Muscle of leg (tissue), 16 donors: ENCODE measurements at places on chromosomes 3 and 15. TPM values are rescaled to one million over a fixed set of nuclear protein-coding genes. Genes with fewer than 3 reads are reported as not detected.

XIRP1 gene
- total RNA-seq: 79.4 TPM

- DNase-seq: peak; percentile 84
- no peak overlapping the region for H3K27ac ChIP-seq
- no peaks in the 10 kb centered on the region for H3K27me3 ChIP-seq
- no peak overlapping the region for H3K4me3 ChIP-seq
- H3K4me1 ChIP-seq: no peaks in the 10 kb centered on the region
- H3K36me3 ChIP-seq: no peaks in the 10 kb centered on the region
These were observed 88.8 kb upstream of the ABI3BP start for GRCh38 chr3:101081999-101082398.

DNA sequence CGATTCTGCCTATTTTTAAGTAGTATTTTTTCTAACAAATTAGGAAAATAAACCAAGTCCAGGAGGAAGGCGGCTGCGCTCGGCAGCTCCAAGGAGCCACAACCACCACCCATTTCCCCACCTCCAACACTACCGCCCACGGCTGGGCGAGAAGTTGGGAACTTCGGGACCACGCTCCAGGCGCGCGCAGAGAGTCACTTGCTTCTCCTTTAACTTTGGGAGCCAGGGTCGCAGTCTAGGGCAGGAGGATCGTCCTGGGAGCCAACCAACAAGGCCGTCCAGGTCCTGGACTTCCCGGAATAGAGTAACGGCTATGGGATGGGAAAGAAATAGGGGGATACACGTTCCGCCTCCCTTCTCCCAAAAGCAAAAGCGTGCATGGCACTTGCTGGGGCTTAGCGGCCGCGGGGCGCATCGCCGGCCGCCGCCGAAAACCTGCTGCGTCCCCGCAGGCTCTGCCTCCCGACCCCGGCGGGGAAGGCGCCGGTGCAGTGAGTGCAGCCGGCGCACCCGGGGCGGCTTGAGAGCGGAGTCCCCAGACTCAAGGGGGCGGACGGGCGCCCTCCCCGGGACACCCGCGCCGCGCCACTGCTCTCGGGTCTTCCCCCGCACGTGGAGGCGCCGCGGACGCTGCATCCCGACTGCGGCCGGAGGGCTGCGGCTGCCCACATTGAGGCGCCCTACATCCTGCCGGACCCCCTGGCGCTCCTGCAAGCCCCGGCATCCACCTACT is 699 bp downstream of the MEGF11 start:
- peaks cover 22% of the 10 kb centered on the region for H3K4me1 ChIP-seq
- no peaks in the 10 kb centered on the region for H3K36me3 ChIP-seq
- peak overlapping the region; percentile 42 for H3K4me3 ChIP-seq

GRCh38 chr15:30882849-30883433 is 20.8 kb upstream of the FAN1 start:
- no peak overlapping the region for H3K4me3 ChIP-seq
- H3K27ac ChIP-seq: no peak overlapping the region
- no peaks in the 10 kb centered on the region for H3K27me3 ChIP-seq

PBRM1 gene
- total RNA-seq: 53.1 TPM

CAV3 gene
- 282 TPM for total RNA-seq

GRCh38 chr3:54900838-54901591 is 26.8 kb downstream of the LRTM1 start:
- peaks cover 34% of the 10 kb centered on the region for H3K4me1 ChIP-seq
- no peak overlapping the region for H3K4me3 ChIP-seq
- peak; percentile 66 for DNase-seq
- no peaks in the 10 kb centered on the region for H3K27me3 ChIP-seq

GRCh38 chr3:52038227-52038626 is 18.1 kb downstream of the DUSP7 start:
- H3K4me1 ChIP-seq: peaks cover 41% of the 10 kb centered on the region
- no peak overlapping the region for H3K4me3 ChIP-seq
- H3K36me3 ChIP-seq: no peaks in the 10 kb centered on the region
- H3K27me3 ChIP-seq: no peaks in the 10 kb centered on the region

- peak; percentile 25 for DNase-seq
- no peaks in the 10 kb centered on the region for H3K4me1 ChIP-seq
- H3K27me3 ChIP-seq: no peaks in the 10 kb centered on the region
- H3K27ac ChIP-seq: no peak overlapping the region
- H3K36me3 ChIP-seq: no peaks in the 10 kb centered on the region
These were observed 290.0 kb upstream of the PLSCR5 start for GRCh38 chr3:146895026-146895749.

DNA sequence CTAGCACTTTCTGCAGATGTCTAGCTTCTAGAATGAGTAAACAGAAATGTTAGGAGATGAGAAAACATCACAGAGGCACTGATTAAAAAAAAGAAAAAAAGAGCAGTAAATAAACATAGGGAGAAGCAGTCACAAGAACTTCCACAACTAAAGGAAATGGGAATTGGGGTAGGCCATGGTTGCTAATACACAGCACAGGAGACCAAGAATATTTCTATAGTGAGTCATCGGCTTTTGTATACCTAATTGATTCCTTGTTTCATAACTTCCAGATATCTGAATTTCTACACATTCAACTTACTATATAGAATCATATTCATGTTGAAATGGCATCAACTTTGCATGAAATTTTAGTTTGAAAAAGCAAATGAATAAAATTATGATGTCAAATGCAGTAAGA is 47.3 kb upstream of the TCF12 start:
- H3K27ac ChIP-seq: no peak overlapping the region
- peaks cover 7% of the 10 kb centered on the region for H3K4me1 ChIP-seq
- no peak overlapping the region for H3K4me3 ChIP-seq
- no peaks in the 10 kb centered on the region for H3K36me3 ChIP-seq
- DNase-seq: peak; percentile 66

DNA sequence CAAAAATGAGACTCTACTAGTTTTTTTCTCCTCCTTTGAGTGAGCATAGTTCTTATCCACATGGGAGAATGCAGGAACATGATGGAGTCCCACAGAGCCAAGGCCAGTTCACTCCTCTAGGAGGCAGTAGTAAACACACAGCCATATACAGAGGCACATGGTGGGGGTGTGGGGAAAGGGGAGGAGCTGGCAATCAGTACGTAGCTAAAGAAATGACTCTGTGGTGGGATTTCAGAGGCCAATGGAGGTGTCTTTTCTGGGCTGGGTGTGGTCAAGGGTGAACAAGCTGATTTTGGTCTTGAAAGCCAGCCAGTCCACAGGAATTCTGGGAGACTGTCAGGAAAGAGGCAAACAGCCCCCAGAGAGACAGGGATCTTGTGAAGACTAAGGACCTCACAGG is 6.6 kb upstream of the RAB11A start:
- no peak overlapping the region for H3K27ac ChIP-seq
- H3K4me3 ChIP-seq: no peak overlapping the region
- H3K36me3 ChIP-seq: no peaks in the 10 kb centered on the region
- no peaks in the 10 kb centered on the region for H3K27me3 ChIP-seq
- DNase-seq: peak; percentile 23

DNA sequence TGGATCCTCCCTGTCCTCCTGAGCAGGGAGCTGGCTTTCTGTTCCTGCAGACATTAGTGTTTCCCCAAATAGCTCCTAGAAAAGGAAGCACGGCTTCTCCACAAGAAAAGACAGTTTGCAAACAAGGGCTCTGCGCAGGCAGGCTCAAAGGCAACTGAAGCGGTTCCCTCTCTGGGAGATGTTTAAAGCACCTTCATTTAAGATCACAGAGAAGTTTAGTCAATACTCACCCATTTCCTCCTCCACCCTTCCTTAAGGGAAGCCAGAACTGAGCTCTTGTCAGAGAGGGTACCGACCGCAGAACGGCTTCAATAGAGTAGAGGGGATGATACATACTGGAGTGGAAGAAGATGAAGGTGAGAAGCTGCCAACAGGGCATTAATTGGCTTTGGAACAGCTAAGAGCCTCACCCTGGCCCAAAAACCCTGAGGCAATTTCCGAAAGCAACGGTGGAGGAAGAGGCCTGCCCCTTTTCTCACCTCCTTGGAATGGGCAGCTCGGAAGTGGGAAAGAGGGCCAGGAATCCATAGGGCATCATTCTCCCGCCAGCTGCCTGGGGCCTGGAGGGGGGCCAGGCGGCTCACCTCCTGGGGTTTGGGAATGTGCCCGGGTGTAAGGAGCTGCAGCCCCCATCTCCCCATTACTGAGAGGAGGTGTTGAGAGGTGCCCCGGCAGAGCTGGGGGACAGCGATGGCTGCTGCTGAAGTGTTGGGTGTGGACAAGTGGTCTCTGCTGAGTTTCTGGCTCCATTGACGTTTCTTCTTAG is 4.8 kb upstream of the EPHB3 start:
- H3K36me3 ChIP-seq: no peaks in the 10 kb centered on the region
- no peak overlapping the region for H3K4me3 ChIP-seq
- no peak for DNase-seq
- peaks cover 10% of the 10 kb centered on the region for H3K4me1 ChIP-seq
- H3K27ac ChIP-seq: no peak overlapping the region

PEX11A gene
- 7.1 TPM for total RNA-seq

SNTN gene
- not detected for total RNA-seq

GRCh38 chr15:85825719-85826118 is 31.0 kb upstream of the KLHL25 start:
- no peaks in the 10 kb centered on the region for H3K27me3 ChIP-seq
- peak; percentile 32 for DNase-seq
- no peak overlapping the region for H3K27ac ChIP-seq
- H3K36me3 ChIP-seq: no peaks in the 10 kb centered on the region

GRCh38 chr3:128436214-128436613 is 30.5 kb downstream of the DNAJB8 start:
- no peak for DNase-seq
- H3K4me1 ChIP-seq: peaks cover 13% of the 10 kb centered on the region
- H3K27ac ChIP-seq: no peak overlapping the region
- no peak overlapping the region for H3K4me3 ChIP-seq
- H3K36me3 ChIP-seq: no peaks in the 10 kb centered on the region
- H3K27me3 ChIP-seq: peaks cover 52% of the 10 kb centered on the region

GOLGA8G gene
- not detected for total RNA-seq

DNA sequence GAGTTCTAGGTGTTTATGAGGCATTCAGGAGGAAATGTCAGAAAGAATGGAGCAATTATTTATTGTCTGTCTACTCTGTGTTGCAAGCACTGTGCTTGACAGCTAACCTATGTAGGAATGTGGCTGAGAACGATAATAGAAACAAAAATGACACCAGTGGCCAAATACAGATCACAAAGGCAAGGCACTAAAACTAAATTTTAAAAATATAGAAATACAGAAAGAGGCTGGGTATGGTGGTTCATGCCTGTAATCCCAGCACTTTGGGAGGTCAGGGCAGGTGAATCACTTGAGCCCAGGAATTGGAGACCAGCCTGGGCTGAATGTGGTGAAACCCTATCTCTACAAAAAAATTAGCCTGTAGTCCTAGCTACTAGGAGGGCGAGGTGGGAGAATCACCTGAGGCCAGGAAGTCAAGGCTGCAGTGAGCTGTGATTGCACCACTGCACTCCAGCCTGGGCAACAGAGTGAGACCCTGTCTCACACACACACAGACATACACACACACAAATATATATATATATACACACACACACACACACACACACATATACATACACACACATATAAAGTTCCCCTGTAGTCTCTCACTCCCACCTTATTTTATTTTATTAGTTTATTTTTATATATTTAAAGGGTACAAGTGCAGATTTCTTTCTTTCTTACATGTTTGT is 6.0 kb downstream of the PRKCI start:
- DNase-seq: no peak
- H3K27ac ChIP-seq: no peak overlapping the region
- H3K36me3 ChIP-seq: no peaks in the 10 kb centered on the region
- H3K27me3 ChIP-seq: no peaks in the 10 kb centered on the region
- no peak overlapping the region for H3K4me3 ChIP-seq

DNA sequence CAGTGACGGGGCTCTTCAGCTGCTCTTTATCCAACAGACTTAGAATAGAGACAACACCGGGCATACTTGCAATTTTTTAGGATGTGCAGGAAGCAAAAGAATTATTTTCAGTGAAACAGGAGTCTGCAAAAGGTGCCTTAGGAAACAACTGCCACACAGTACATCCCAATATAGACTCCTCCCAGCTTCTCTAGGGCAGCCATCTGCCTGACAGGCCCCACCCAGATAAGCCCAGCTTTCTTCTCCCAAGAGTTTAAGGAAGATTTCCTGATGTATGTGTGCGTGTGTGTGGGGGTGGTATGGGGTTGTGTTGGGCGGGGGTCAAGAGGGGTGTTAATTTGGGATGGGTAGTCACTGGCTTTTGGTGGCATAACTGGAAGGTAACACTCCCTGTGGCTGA is 21.5 kb downstream of the MAP2K1 start:
- H3K27me3 ChIP-seq: no peaks in the 10 kb centered on the region
- H3K36me3 ChIP-seq: no peaks in the 10 kb centered on the region
- H3K27ac ChIP-seq: peak overlapping the region; percentile 76
- no peak overlapping the region for H3K4me3 ChIP-seq
- peaks cover 60% of the 10 kb centered on the region for H3K4me1 ChIP-seq
- DNase-seq: no peak

ATP8B4 gene
- total RNA-seq: 4.9 TPM

GUCA1C gene
- not detected for total RNA-seq

GRCh38 chr15:77624868-77625267 is 7.8 kb downstream of the LINGO1 start:
- peaks cover 10% of the 10 kb centered on the region for H3K4me1 ChIP-seq
- H3K27ac ChIP-seq: no peak overlapping the region
- no peak for DNase-seq
- no peak overlapping the region for H3K4me3 ChIP-seq
- peaks cover 2% of the 10 kb centered on the region for H3K27me3 ChIP-seq
- no peaks in the 10 kb centered on the region for H3K36me3 ChIP-seq

KBTBD13 gene
- total RNA-seq: 1.6 TPM

CCDC54 gene
- not detected for total RNA-seq

DNAJC13 gene
- total RNA-seq: 38.6 TPM

DNA sequence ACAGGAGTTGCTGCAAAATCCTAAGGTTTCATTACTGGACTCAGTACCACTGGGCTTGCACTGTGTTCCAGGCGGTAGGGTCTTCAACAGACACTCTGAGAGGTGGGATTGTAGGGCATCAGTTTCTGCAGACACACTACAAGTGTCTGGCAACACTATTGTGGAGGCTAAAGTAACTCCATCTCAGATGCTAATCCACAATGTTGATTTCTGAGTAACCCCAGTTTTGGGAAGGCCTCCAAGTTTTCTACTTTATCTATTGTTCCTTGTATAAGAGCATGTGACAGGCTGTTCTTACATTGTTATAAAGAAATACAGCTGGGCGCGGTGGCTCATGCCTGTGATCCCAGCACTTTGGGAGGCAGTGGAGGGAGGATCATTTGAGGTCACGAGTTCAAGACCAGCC is 2.5 kb upstream of the ABHD5 start:
- H3K4me3 ChIP-seq: no peak overlapping the region
- no peak overlapping the region for H3K27ac ChIP-seq
- no peak for DNase-seq
- H3K36me3 ChIP-seq: no peaks in the 10 kb centered on the region

GRCh38 chr3:45972534-45973402 is 22.9 kb downstream of the FYCO1 start:
- H3K27me3 ChIP-seq: no peaks in the 10 kb centered on the region
- no peak overlapping the region for H3K4me3 ChIP-seq
- no peak overlapping the region for H3K27ac ChIP-seq
- H3K36me3 ChIP-seq: peaks cover 55% of the 10 kb centered on the region
- peak; percentile 46 for DNase-seq
- peaks cover 25% of the 10 kb centered on the region for H3K4me1 ChIP-seq

LTF gene
- 1.3 TPM for total RNA-seq
